ENCODE measurements at places on chromosomes 7 and 10.
A peak's percentile ranks its signal among the peaks of the same experiment; 100 is the strongest.

GRCh38 chr10:124736491-124737136 lies 7.6 kb downstream of the FAM53B start:
- no peak for DNase-seq

- no peak for DNase-seq
These were observed 48.9 kb upstream of the GJD4 start for GRCh38 chr10:35555962-35556930.

- DNase-seq: no peak
These were observed 229.1 kb upstream of the DGKB start for GRCh38 chr7:15131661-15132060.

- DNase-seq: no peak
These were observed 56.2 kb upstream of the ABLIM1 start for GRCh38 chr10:114714281-114714741.

- DNase-seq: no peak
These were observed 54.5 kb upstream of the TOMM7 start for GRCh38 chr7:22876986-22877729.

- peak; percentile 47 for DNase-seq
These were observed 2.6 kb downstream of the NPTX2 start for GRCh38 chr7:98619450-98620321.

GRCh38 chr7:91496251-91496820 lies 232.1 kb downstream of the FZD1 start:
- DNase-seq: no peak

DNA sequence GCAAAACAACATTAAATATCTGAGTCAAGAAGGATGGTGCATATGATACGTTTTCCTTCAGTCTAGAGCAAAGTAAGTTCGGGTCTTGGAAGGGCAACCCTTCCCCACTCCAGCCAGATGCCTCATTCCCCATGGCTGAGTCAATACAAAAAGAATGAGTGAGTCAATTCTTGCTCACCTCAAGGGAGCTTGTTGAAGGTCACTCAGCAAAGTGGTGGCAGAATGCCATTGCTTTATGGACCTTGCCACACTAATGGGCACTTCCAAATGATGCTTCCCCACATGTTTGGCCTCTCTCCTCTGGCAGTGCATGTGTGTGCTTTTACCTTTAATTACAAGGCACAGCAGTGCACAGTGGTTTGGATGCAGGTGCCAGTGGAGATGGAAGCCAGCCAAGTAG lies 296.5 kb downstream of the SORCS3 start:
- no peak for DNase-seq

DNA sequence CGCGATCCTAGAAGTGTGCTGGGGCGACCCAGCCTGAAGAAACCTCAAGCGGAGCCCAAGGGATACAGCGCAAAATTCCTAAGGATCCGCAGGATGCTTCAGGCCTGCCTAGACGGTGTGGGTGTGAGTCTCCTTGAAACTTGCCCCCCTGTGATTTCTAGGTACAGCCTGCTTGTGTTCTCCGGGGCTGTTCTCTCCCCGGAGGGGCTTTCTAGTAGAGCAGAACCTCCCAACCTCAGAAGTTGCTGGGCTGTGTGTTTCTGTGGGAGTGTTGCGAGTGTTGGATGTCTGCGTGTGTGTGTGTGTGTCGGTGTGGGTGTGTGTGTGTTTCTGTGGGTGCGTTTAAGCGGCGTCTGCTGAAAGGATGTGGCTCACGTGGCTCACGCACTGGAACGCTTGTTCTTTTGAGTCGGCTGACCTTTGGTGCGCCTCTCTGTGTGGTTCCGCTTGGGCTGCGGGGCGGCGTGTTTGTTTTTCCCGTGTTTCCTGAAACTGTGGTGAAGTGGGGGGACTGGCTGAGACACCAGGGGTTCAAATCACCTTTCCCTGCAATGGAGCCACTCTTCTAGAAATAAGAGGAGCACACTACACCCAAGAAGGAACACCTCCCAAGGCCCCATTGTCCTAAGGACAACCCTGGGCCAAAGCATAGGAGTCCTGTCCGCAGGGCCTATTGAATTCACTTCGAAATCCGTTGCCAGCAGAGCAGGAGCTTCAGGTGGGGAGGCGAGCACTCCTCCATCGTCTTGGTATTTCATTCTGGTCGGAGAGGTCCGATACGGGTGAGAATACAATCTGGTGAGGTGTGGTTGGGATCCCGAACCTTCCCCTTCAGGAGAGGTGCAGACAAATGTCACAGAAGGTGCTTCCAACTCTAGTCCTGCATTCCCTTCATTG lies 25.1 kb upstream of the ZNF273 start:
- DNase-seq: no peak

DNA sequence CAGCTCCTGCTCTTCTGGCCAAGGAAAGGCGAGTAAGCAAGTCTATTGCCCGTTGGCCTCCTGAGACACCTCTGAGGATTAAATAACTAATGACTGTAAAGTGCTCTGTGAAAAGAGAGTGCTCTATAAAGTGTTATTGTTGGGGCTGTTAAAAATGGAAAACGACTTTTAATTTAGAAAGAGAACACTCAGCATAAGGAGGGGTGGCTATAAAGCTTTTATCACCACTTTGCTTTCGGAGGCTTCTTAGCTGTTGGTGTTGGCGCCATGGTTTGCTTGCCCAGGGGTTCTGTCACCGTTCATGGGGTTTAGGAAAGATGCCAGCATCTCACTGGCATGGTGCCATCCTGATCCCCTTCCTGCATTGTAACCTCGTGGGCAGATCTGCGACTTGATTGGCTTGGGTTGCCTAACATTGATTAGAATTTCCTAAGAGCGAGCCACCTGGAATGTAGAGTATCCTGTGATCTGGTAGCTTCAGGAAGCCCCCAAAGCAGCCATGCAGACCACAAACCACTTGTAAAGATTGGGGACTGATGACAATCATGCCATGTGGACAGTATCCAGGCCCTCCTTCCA lies 509.9 kb downstream of the LRMDA start:
- DNase-seq: no peak

DNA sequence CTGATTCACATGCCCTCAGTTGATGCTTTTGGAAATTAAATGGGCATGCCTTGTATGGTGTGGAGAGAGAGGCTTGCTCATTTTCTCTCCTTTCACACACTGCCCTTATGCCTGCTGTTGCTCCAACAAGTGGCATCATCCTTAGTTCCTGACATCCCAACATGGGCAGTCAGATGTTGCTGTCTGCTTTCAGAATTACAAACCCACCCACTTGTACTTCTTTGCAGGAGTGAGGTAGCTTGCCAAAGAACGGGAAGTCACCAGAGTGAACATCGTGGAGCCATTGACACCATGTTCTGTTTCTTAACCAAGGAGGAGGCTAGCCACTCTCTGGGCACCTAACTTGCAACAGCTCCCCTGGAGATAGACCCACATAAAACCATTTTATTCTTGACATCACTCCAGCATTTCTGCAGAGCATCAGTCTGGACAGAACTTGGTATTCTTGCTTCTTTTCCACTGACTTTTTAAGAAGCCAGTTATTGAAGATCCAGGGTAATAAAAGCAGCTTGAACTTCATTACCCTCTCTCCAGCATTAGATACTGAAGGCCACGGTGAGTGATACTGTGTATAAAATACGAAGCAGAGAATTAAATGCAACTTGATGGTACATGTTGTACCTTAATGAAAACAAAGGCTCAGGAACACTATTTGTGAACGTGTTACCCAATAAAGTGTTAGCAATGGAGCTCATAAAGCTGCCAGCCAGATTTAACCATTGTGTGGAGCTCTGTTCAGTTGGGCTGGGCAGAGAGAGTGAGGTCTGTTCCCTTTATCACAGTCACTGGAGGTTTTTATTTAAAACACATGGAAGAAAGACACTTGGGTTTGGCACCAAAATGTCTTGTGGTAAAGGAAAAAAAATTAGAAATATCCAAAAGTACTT lies 195.8 kb upstream of the HABP2 start:
- DNase-seq: no peak

- DNase-seq: no peak
These were observed 201.6 kb upstream of the KLF6 start for GRCh38 chr10:3986493-3987142.

DNA sequence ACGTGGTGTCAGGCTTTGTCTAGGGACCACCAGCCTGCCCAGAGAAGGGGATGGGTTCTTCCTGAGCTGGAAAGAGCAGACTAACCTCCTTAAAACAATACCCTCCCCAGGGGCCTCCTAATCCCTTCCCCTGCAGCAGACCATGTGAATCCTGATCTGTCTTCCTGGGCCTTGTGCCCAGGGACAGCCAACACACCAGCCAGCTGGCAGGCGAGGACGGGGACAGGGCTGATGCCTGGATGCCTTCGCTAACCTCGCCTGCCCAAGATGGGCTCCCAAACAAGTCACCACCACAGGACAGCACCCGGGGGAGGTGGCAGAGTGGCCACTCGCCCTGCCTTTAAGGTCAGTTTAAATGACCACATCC lies 17.6 kb downstream of the PODXL start:
- no peak for DNase-seq

- no peak for DNase-seq
These were observed 56.6 kb downstream of the TMEM209 start for GRCh38 chr7:130148561-130148960.

- no peak for DNase-seq
These were observed 12.0 kb downstream of the INPP5F start for GRCh38 chr10:119737823-119738222.

DNA sequence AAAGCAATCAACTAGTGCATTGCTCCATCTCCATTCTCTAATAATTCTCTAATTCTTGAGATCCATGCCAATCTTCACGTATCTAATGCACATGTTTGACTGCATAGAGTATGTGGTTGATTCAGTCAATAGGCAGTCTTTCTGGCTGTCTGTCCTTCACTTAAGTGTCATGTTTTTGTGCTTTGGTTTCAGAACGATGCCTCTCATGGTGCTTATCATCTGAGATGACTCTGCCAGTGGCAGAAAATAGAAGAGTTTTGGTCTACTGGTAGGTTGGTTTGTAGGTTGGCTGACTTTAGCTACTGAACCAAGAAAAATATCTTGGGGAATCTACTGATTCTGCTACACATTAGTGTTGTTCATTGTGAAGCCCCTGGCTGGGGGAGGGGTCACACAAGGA lies 364.2 kb downstream of the SFMBT2 start:
- no peak for DNase-seq

DNA sequence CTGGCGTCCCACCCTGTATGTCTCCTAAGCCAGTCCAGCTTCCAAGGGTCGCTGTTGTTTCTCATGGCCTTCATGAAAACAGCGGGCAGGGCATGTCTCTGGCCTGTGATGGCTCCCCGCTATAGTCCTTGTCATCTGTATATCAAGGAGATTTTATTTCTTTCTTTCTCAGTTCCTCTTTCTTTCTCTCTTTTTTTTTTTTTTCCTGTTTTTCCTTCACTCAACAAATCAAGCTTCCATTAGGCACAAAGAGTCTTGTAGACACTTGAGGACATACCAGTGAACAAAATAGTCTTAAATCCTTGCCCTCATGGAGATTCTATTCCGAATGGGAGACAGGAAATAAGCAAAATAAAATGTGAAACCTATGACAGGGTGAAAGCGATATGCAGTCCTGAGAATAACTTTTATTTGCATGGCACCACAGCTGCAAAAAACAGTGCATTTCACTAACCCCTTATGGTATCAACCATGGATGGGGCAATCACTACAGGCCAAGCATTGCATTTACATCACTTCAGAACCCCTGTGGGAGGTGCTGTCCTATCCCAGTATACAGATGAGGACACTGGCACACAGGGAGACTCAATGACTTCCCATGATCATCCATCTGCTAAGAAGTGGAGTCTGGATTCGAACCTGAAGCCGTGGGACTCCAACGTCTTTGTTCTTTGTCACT lies 50.7 kb downstream of the SYPL1 start:
- DNase-seq: no peak

GRCh38 chr7:106767078-106767477 lies 98.0 kb upstream of the PIK3CG start:
- no peak for DNase-seq

GRCh38 chr7:148332191-148333186 lies 258.1 kb upstream of the C7orf33 start:
- DNase-seq: no peak

GRCh38 chr10:46064269-46064817 lies 18.3 kb upstream of the MSMB start:
- no peak for DNase-seq

GRCh38 chr10:61356354-61356753 lies 96.8 kb downstream of the TMEM26 start:
- no peak for DNase-seq

DNA sequence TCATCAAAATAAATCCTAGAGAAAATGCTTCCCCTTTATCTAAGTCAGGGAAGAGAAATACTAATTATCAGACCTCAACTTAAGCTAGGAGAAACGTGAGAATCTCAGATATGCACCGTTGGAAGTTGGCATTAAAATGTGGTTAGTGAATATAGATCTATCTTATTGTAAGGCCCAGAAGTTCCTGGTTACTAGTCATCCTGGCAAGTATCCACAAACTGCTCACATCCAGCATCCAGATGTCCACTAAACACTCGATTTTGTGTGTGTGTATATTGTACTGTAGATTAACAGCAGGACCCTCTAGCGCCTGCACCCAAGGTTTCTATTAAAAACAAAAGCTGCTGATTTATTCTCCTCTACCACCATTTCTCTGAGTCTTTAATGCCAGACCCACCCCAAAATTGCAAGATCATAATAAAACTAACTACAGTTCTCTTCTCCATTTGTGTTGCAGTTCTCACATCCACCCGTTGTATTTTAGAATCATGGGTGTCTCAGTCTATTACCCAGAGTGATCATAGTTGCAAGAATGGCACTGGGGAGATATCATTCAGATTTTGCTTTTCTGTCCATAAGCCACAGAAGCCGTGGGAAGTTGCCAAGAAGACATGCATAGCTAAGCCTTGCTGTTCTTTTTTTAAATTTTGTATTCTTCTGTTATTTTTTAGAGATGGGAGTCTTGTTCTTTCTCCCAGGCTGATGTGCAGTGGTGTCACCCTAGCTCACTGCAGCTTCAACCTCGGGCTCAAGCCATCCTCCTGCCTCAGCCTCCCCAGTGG lies 165.4 kb downstream of the KIAA1217 start:
- no peak for DNase-seq

DNA sequence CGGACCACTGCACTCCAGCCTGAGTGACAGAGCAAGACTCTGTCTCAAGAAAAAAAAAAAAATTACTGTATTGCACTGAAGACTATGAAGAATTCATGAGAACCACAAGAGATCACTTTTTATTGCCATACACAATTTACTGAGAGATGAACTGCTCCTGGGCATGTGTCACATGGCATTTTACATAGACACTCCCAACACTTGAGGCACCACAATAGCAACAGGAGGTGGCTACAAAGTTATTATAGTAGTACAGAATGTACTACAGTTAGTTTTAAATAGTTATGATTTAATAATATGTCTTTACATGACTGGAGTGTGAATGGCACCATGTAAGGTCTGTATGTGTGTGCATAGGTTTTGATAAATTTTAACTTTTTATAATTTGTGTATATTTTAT lies 70.6 kb downstream of the KMT2E start:
- no peak for DNase-seq

DNA sequence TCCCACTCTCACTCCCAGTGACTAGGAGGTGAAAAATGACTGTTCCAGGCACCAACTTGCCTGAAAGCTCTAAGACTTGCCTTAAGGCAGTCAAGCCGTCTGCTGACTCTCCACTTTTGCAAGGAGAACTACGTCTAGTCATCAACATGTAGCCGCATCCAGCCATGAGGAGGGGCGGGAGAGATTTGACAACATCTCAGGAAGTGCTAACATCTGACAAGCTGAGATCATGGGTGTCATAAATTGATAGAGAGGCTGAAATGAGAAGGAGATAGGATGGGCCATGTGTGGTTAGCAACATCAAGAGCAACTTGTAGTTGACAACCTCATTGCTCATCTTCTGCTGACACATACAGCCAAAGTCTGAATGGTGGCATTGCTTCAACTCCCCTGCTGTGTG lies 9.0 kb upstream of the TBXAS1 start:
- no peak for DNase-seq

GRCh38 chr7:90957883-90958282 lies 306.4 kb upstream of the FZD1 start:
- DNase-seq: no peak

- DNase-seq: no peak
These were observed 41.5 kb upstream of the EBLN1 start for GRCh38 chr10:22259280-22259679.
